ENCODE measurements at places on chromosomes 1 and 21.
A peak's percentile ranks its signal among the peaks of the same experiment; 100 is the strongest.

- peak; percentile 71 for DNase-seq
These were observed at the start of gene CELSR2 for GRCh38 chr1:109248797-109249629. TSS of gene CELSR2 (plus strand) at chr1:109249539. CDS start at chr1:109250080, 541 bp downstream.

- DNase-seq = peak; percentile 35
These were observed 51.2 kb upstream of the RGS7 start for GRCh38 chr1:241408170-241408569.

DNA sequence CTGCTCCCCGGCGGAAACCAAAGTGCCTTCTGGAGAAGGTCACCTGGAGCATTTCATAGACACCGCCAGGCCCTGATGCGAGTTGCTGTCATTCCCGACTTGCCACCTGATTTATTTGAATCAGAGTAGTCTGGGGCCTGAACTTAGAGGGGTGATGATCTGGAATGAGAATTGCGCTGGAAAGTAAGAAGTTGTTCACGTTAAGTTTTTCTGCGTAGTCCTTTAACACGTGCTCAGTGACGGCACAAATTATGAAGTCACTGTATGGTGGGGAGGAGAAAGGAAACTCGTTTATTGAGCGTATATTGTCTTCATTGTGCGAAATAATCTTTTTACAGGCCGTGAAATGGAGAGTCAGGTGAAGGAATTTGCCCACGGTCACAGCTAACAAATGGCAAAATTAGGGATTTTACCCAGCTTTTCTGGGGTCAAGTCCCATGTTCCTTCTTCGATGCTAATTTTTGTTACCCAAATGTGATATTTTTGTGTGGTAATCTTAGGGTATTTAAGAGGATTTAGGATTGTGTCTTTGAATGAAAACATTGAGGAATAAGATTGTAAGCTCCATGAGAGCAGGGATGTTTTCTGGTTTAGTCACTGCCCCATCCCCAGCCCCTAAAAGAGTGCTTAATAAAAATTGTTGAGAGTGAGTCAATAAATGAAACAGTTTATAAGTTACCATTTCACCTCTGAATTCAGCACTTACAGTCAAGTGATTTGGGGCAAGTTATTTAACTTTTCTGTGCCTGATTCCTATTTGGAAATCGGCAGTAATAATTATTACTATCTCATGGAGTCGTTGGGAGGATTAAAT, 46.4 kb upstream of the NBL1 start:
- DNase-seq = no peak

DNA sequence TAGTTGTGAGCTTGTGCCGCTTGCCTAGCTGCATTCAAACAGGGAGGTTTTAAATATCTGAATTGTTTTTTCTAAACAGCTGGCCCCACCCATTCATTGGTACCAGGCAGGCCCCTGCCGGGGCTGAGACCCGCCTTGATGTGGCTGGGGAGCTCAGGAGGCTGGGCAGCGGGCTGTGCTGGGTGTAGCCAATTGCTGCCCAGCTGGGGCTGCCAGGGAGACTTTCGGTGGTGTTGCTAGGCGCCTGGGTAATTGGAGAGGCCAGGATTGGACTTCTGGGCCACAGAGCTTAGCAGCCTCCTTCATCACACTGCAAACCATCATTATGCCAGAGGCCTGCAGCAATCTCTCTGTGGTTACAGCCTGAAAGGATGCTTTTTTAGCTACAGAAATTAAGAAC, 12.2 kb downstream of the RHBDL2 start:
- peak; percentile 36 for DNase-seq
